Cerebellar nuclear complex (tissue), 1 donor: ENCODE measurements at places on chromosomes 11 and 22.

DNA sequence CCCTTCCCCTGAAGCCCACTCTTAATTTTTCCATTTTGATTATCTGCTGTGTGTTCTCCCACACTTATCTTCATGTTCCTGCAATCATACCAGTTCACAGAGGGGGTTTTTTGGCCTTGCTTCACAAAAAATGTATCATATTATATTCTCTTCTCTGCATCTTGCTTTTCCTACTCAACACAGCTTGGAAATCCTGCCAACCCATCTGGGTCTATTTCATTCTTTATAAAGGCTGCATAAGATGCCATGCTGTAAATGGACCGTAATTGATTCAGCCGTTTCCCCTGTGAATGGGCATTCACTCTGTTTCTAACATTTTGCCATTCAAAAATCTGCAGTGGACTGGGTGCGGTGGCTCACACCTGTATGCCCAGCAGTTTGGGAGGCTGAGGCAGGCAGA, 30.5 kb downstream of the CD6 start:
- DNase-seq = no peak

DNA sequence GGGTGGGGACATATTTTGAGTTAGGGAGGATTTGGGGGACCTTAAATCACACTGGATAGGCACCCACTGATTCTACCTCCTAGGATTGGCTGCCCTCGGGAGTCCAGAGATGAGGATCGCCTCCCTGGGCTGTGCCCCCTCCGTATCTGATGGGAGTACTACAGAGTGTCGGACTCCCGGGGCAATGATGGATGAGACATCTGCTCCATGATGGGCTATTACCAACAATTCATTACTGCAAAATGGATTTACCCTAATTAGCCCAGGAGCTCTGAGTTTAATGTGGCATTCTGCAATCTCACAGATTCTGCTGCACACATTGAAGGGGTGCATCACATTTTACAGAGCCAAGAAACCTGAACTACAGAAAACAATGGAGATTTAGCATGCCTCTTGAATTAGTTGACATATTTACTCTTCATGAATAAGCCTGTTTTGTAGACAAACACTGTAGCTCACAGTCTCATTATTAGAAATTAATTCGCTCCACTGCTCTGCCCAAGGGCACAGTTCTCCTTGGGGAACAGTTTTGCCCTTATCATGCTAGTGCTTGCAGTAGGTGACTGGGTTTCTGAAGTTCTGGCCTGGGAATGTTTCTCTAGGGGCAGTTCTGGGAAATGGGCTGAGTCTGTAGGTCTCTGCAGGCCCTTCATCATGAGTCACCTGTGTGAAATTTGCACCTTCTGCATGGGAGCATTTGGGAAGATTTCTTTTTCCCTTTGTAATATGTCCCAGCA, 217.1 kb upstream of the PLET1 start:
- DNase-seq = no peak

- DNase-seq = no peak
Measured at GRCh38 chr11:86692317-86692716, 19.9 kb upstream of the ME3 start.

DNA sequence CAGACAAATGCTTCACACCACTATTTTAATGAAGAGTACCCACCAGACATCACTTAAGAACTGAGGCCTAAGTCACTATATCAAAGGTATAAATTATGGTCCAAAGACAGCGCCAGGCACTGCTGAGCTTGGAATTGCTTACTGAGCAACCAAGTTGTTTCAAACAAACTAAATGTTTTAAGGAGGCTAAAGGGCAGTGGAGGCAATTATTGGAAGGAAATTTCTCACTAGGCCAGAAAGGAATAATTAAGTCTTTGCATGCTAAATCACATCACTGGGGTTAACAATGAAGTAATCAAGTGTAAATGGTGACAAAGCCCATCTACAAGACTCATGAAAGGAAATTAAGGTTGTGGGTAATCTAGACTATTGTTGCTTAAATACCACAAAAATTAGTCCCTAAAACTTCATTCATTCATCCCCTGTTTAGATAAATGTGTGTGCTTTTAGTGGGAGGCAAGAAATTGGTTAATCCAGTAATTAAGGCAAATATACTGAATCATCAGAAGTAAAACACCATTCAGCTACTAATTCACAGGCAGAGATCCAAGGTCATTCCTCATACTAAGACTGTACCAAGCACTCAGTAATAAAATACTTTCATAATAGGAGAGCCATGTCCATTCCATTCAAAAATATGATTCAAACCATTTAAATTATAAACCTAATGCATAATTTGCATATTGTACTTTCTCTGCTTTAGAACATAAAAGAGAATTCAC, 21.2 kb downstream of the LGR4 start:
- no peak for DNase-seq

- DNase-seq = peak; percentile 14
Measured at GRCh38 chr11:16825968-16826367, 87.5 kb downstream of the C11orf58 start.
